ENCODE measurements at places on chromosomes 13 and 19.

DNA sequence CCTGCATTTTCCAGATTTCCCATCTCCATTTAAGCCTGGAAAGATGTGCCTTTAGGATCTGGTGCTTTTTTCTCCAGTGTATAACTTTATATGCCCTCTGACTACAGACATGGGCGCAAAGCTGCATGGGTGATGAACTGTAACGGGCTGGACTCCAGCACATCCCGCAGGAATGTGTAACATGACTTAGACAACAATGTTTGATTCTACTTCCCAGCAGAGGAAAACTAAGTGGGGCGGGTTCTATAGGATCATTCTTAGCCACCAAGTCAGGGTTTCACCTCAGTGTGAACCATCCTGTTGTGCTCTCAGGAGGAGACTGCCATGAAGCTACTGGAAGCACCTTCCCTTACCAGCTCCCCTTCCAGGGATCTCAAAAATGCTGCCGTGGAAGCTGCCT, 93.2 kb upstream of the SERP2 start:
- no peak for DNase-seq

DNA sequence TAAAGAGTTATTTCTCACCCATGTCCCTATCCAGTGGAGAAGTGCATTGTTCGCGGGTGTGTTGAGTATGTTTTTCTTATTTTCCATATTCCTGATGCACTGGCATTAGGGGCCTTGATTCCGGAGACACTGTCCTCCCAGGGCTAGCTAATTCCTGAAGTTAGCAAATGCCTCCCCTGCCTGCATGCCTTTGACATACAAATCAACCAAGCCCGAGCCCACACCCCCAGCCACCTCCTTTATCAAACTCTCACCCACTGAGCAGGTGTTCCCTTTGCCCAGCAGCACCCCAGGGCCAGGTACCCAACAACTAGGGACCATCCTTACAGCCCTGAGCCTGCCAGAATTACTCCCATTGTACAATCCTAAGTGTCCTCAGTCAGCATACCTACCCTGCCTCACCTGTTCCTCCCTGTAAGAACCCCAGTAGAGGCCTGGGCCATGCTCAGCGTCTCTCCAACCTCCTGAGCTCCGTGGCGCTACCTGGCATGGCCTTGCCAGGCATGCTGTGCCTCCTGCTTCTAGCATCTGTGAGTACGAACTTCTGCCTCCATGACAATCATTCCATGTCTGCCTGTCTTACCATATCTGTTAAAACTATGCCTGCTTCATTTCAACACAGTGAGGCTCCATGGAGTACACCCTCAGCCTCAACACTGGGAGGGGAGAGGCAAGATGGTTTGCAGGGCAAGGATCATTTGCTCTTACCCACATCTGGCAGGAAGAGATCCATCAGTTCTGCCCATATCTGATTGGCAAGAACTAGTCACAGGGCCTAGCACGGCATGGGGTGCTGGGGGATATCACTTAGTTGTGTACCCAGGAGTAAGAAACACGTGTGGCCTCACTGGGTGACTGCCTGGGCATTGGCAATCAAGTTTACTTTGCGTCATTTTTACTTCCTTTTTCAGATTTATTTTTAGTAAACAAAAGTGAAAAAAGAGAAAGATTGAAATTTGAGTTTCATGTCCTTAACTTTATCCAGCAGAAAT, 203.9 kb downstream of the SHISA2 start:
- DNase-seq, result no peak

DNA sequence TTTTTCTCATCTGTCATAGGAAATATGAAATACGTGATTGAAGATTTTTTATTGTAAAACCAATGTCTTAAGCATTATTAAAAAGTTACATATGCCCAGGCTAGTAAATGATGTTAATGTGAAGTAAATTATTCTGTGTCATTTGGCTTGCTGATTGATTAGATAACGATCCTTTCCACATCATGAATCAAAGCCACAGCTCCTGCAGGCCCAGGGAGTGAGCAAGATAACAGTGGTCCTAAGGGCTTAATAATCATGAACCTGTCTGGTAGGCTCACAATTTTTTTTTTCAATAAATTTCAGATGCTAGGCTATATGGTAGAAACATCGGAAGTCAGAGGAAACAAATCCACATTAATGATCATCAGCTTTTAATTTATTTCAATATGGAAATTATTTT, 269.0 kb upstream of the SLC10A2 start:
- no peak for DNase-seq

DNA sequence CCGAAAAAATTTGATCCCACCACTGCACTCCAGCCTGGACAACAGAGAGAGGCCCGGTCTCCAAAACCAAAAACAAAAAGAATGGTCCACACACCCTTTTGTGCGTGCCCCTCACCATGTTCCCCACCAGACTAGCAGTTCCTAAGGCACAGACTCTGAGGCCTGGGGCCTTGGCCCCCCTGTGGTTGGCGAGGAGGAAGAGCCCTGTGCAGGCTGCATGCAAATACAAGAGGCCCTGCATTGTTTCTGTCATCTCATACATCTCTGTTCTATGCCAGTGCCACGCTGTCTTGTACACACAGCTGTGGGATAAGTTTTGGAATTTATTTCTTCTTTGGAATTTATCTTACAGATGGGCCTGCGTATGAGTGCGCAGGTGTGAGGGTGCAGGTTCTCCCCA, 4.7 kb upstream of the YJEFN3 start:
- DNase-seq, result no peak

Measured in activated naive CD8-positive, alpha-beta T cell treated with anti-CD3 and anti-CD28 coated beads, Interleukin-2, amount 50 U/mL, for 16 hours (primary cell).